ENCODE measurements at places on chromosomes 16 and 17.

- no peak for DNase-seq
Observed at GRCh38 chr17:50079334-50080095, 15.6 kb upstream of the PDK2 start.

DNA sequence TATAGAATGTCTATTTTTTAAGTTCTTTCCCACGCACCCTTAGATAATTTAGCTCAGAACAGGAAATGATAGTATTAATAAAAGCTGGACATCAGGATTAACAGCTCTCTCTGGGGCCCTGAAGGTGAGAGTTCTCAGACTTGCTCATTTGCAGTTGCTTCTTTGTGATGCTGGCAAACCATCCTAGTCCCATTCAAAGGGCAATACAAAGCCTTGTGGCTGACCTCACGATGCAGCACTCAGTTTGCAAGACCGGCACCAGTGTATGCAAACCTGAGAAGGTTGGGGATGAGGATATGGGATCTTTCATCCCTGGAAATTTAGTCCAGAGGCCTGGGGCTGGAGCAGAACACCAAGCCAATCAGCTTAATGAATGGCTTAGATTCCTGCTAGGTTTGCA, 29.3 kb downstream of the STH start:
- no peak for DNase-seq

DNA sequence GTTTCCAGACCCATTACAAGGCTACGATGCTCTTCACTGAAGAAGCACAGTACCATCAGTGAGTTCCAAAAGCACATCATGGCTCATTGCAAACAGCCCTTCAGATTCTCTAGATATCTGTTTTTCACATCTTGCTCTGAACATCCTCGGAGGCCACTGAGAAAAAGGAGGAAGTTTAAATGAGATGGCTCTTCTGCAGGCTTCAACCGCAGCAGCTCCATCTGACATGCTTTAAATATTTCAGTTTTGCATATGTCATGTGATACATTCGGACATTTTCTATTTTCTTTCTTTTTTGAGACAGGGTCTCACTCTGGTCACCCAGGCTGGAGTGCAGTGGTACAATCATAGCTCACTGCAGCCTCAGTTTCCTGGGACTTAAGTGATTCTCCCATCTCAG, 396.8 kb downstream of the NPIPA8 start:
- DNase-seq = no peak

- no peak for DNase-seq
Observed at GRCh38 chr17:39018267-39019134, 51.3 kb upstream of the FBXO47 start.

DNA sequence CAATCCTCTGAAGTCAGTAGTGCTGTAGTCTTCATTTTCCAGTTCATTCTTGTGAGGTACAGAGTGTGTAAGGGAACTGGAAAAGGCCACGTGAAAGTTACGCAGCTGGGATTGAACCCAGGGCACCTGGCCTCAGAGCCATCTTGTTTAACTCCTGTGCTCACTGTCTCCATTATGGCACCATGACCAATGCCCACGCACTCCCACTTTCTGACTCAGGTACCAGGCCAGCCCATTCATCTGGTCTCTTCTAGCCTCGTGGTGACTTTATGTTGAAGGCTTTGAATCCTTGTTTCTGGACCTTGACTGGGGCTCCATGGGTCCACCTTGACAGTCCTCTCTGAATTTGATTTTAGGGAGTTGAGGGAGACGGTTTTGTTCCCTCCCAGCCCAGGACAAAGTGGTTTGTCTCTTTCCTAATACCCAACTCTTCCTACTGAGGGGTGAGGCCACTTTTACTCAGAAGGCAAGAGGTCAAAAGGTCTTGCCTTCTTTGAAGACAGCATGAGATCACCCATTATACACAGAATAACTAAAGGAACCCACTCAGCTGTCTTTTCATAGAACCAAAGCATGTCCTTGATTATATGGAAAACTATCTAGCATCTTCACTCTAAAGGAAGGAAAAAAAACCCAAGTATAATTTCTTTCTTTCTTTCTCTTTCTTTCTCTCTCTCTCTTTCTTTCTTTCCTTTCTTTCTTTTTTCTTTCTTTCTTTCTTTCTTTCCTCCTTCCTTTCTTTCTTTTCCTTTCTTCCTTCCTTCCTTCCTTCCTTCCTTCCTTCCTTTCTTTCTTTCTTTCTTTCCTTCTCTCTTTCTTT, 50.0 kb downstream of the OTOA start:
- no peak for DNase-seq

GRCh38 chr17:31888124-31888523, 13.4 kb downstream of the UTP6 start:
- DNase-seq = no peak
